ENCODE measurements at places on chromosomes 1 and 21. TPM values are rescaled to one million over a fixed set of nuclear protein-coding genes. Genes with fewer than 3 reads are reported as not detected.
A peak's percentile ranks its signal among the peaks of the same experiment; 100 is the strongest.

GRCh38 chr21:38351961-38352521, 95.2 kb downstream of the KCNJ15 start:
- DNase-seq: no peak

DNA sequence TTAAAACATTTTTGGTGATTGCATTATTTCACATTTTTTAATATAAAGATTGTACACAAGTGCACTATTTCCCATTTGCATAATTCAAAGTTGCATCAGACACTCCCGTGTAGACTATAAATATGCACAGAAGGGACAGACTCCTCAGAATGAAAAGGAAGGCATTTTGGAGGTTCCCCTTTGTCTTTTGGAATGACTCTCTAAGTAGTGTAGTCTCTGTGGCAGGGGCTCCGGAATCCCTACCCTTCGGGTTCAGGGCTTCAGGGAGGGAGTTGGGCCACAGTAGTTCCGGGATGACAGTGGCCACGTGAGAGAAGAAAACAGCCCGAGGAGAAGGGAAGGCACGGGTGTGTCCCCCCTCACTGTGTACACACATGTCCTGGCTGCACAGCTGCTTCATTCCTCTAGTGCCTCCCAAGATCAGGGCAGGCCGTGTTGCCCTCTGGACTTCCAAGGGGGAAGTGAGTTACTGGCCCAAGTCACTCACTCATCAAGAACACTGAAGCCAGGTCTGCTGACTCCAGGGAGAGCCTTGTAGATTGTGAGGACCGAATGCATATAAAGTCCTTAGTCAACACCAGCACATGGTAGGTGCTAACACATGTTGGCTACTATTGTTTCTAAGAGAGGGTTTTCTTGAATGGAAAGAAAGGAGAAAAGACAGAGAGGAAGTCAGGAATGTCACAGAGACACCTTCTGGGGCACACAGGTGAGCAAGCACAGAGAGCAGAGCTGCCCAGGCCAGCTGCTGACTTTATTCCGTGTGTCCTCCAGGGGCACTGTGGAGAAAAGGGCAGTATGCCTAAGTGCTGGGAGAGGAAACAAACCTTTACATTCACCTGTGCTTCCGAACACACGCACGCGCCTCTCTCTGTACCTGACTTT, 39.8 kb downstream of the LHX4 start:
- no peak for DNase-seq

DNA sequence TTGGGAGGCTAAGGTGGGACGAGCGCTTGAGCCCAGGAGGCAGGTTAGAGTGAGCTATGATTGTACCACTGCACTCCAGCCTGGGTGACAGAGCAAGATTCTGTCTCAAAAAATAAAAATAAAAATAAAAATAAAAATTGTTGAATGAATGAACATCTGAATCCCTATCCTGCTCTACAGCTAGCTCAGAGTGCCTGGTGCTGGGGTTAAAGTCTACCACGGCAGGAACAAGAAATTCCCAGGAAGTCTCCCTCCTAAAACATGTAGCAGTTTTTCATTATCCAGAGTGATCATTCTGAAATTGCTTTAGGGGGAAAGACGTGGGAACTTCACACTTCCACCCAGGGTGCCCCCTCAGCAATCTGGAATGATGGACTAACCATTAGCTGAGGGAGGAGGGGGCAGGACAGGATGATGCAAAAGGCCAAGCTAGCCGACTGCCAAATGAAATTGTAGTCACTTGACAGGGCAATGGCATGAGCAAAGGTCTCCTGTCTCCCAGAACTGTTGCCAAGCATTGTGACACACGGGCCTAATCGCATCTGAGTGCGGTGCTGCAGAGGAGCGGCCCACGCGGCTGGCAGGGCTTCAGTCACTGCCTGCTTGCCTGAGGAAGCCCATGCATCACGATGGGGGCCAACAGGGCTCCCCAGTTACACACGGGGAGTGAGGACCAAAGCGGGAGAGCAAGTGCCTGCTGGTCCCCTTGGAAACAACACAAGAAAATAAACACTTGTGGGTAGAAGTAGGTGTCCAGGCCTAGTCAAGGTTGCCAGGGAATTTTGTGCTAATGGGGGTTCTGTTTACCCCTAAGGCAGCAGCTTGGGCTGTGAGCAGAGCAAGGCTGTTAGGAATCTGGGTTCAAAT, 85.7 kb downstream of the NENF start:
- DNase-seq: peak; percentile 41

Gene CD247
- polyA plus RNA-seq: not detected

DNA sequence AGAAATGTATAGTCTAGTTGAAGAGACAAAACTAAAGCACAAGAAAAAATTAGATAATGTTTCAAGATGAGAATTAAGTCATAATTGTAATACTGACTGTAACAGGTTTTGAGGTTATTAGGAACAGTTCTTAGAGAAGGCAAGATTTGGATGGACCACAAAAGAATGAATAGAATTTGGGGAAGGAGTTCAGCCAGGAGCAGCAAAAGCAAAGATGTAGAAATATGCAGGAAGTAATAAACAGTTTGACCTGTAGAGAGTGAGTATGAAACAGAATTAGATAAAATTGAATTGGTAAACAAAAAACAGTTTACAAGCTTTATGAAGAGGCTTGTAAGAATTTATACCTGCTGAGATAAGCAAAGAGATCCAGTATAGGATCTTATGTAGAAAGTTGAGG, 16.3 kb downstream of the VPS45 start:
- no peak for DNase-seq

Gene WNT9A
- polyA plus RNA-seq: 0.36 TPM

Gene CCDC185
- not detected for polyA plus RNA-seq

DNA sequence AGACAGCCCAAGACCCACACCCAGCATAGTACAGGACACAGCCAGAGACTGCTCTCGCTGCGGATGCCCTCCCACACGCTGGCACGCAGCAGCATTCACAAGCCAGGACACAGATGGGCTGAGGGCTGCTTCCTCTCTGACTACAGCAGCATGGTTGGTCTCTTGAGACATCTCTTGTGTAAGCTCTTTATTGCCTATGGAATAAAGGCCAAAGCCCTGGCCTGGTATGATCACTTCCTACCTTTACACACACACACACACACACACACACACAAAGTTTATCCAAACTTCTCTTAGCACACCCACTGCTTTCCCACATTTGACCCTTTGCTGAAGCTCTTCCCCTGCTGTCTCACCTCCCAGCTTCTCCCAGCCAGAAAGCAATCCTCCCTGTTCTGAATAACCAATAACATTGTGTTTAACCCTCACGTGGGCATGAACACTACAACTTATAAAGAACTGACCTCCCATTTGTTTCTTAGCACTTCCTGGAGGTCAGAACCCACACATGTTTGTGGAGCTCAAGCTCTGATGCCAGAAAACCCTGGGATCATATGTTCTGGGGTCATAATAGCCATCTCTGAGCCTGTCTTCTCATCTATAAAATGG, 1.2 kb upstream of the LUZP1 start:
- DNase-seq: no peak

Gene CASQ1
- 0.18 TPM for polyA plus RNA-seq

GRCh38 chr1:185701650-185702049, 32.5 kb upstream of the HMCN1 start:
- no peak for DNase-seq

- DNase-seq: no peak
These were observed 1.1 kb upstream of the OSBPL9 start for GRCh38 chr1:51615780-51616291.

DNA sequence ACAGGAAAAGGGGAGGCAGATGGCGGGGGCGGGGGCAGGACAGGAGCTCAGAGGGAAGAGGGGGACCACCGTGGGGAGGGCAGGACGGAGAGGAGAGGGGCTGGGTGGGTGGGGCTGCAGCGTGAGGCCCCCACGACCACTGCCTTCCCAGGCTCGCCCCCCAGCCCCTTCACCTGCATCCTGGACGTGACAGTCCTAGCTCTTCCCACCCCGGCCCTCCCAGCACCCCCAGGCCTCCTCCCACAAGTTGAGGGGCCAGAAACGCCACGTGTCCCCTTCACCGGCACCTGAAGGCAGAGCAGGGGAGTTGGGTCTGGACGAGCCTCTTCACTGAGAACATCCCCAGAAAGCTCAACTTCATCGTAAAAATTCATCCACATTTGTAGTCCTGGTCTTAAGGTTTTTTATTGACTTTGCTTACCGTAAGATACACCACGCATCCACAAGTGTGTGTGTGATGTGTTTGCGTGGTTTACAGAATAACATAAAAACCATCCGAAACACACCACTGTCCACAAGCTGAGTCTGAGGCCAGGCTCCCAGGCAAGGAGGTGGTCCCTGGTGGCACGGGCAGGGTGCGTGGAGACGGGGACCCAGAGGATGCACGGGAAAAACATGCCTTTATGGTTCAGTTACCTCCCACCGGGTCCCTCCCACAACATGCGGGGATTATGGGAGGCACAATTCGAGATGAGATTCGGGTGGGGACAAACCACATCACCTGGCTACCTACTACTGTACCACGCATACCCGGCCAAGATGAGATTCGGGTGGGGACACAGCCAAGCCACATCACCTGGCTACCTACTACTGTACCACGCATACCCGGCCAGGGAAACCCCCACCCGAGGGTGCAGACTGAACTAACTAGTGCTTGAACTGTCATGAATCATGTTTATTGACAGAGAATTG, 13.9 kb upstream of the COL18A1 start:
- no peak for DNase-seq

Gene SPOCD1
- 10.7 TPM for polyA plus RNA-seq

DNA sequence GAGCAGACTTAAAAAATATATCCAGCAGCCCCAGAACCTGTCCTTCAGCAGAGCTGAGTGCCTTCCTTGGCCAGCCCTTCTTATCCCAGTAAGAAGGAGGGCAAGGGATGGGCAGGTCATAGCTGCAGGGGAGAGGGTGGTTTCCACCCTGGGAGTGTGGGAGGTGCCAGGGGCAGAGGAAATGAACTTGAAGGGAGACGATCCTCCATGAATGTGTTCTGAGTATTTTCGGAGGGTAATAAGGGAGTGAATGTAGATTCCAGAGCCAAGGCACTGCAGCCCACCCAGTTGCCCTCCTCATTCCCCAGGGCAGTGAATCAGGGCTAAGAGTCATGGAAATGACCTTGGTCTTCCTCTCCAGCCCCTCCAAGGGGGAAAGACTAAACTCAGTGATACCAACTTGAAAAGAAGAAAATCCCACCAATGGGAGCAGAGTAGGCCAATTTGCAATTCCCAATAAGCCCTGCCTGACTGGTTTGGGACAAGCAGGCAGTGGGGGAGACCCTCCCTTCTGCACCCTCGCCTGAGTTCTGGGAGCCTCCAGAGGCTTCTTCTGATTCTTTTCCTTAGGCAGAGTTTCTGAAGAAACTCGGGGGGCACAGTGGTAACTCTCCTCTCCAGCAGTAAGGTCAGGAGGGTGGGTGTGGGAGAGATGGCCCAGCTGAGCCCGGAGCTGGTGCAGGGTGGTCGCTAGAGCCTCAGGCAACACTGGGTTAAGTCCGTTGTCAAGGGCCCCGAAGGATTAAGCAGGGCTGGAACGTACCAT, 4.2 kb downstream of the MYOG start:
- DNase-seq: no peak

- no peak for DNase-seq
These were observed 26.3 kb downstream of the SAMD13 start for GRCh38 chr1:84327830-84328229.

Gene CRYBG2
- 0.49 TPM for polyA plus RNA-seq

DNA sequence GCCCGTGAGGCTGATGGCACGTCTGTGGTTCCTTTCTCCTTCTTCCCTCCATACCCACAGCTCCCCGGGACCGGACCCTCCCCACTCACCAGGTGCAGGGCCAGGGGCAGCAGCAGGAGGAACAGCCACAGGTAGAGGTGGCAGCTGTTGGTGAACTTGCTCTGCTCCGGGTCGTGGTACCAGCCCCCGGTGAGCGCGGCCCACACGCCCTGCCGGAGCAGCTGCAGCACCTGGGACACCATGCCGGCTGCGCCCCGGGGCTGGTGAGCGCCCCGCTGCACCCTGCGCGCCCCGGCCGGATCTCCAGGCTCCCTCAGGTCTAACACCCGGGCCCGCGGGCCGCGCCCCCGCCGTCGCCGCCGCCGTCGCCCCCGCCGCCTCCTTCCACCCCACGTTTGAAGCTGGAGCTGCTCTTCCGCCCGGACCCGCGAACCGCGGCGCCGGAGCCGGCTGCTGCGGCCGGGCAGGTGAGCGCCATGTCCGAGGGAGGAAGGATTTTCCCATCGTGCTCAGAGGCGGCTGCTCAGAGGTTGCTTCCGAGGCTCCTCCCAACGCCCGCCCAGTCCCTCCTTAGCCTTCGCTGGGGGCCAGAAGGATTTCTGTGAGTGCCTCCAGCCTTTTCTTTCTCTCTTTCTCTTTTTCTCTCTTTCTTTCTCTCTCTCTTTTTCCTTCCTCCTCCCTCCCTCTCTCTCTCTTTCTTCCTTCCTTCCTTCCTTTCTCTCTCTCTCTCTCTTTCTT, at the start of gene PCNX2:
TSS of gene PCNX2 (minus strand) at position 489 of the 738 bp plus-strand sequence. CDS start at position 242, 247 bp downstream.
- peak; percentile 86 for DNase-seq

GRCh38 chr1:229368347-229368746, 25.5 kb upstream of the CCSAP start:
- no peak for DNase-seq

GRCh38 chr21:31416465-31416864, 72.4 kb upstream of the TIAM1 start:
- DNase-seq: no peak
